LHCN-M2 (cell line): ENCODE measurements at places on chromosomes 6 and 20.
A peak's percentile ranks its signal among the peaks of the same experiment; 100 is the strongest.

DNA sequence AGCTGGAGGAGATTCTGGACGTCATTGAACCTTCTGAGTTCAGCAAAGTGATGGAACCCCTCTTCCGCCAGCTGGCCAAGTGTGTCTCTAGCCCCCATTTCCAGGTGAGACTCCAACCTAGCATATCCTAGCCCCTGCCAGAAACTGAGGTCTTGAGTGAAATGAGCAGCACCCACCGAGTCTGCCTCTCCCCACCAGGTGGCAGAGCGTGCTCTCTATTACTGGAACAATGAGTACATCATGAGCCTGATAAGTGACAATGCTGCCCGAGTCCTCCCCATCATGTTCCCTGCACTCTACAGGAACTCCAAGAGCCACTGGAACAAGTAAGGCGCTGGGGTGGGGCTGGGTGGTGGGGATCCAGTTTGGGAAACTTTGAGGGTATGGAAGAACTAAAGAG, 4.6 kb downstream of the MEA1 start:
- DNase-seq: no peak

GRCh38 chr6:21885111-21885510, 291.6 kb downstream of the SOX4 start:
- DNase-seq: no peak

- DNase-seq: no peak
These were observed 70.1 kb upstream of the QKI start for GRCh38 chr6:163344411-163344810.

DNA sequence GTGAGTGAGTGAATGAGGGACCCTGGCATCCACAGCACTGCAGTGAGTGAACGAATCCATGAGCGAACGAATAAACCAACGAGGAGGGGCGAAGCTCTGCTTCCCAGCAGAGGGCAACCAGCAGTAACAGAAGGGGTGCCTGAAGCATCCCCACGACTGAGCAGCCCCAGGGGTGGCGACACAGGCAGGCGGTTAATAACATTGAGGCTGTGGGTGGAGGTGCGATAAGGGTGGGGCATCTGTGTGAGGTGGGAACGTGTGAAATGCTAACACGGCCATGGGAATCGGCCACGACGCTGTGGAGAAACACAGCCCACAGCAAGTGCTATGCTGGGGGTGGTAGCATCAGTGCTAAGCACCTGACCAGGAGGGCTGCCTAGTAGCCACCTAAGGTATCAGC, 75.9 kb downstream of the TAF4 start:
- DNase-seq: no peak

DNA sequence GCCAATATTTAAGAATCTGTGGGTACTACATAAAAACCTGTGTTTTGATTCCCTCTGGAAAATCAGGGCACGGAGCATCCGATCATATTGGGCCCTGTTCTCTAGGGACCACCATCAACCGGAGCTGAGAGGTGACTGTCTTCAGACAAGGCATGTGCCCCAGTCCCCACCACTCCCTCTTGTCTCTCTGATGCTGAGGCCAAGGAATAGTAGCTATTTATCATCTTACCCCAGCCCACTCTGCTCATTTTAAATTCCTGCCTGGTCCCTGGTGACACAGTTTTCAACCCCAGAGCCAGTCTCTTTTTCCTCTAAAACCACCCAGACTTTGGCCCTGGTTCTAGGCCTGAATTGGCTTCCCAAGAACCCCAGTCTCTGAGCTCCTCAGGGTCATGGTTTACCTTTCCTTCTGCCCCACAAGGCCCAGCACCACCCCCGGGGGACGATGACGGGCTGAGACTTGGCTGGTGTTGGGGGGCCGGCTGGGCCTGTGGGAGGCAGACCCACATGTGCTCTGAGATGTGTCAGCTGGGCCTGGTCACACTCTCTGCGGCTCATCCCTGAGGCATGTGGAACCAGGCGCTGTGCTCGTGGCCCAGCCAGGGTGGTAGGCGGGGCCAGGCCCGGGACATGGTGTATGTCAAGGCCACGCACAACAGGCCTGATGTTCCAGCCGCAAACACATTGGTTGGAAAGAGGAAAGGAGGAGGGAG, 114.4 kb downstream of the CEBPB start:
- DNase-seq: peak; percentile 92

DNA sequence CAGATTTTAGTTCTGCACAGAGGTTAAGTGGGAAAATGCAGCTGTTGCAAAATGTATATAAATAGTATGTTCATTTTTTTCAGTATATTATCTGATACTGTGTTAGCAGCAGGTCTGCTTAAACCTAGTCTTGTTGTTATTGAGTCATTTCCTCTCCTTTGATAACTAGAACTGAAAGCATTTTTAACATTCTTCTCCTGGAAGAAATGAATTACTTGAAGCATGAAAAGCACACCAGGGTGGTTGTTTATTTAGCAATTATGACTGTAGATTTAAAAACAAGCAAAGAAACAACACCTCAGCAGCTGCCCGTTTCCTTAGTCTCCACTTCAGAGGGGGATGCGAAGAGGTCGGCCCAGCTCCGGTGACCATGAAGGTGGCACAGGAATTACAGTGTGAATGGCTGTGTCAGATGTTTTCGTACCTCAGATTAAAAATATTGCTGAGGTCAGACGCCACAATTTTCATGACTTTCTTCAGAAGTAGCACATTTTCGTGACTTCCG, 53.5 kb downstream of the GOPC start:
- peak; percentile 79 for DNase-seq

GRCh38 chr6:106141441-106142237, 55.5 kb downstream of the PRDM1 start:
- DNase-seq: no peak

GRCh38 chr6:155778336-155778735, 322.7 kb upstream of the NOX3 start:
- peak; percentile 6 for DNase-seq

DNA sequence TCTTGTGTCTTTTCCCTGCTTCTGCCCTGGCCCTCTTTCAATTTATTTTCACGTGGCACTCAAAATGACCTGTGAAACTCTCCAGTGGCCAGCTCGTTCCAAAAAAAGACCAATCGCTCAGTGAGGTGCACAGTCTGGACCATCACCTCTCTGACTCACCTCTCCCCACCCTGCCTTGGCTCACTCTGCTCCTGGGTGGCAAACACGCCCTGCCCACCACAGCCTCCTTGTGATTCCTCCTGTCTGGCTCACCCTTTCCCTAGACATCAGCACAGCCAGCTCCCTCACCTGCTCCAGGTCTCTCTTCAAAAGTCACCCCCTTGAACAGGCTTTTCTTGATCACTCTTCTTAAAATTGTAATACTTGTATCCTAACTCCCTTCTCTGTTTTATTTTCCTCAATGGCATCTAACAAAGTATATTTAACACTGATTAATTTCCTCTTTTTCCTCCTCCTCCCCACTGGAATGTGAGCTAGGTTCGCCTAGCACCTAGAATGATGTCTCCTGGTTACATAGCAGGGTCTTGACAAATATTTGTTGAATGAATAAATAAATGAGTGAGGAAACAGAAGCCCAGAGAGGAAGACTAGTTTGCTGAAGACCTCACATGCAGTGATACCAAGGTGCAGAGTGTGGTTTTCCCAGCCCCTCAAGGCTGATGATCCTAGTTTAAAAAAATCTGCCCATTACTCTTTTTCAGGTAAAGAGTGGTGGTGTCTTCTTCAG, 109.0 kb downstream of the GJA10 start:
- DNase-seq: no peak

DNA sequence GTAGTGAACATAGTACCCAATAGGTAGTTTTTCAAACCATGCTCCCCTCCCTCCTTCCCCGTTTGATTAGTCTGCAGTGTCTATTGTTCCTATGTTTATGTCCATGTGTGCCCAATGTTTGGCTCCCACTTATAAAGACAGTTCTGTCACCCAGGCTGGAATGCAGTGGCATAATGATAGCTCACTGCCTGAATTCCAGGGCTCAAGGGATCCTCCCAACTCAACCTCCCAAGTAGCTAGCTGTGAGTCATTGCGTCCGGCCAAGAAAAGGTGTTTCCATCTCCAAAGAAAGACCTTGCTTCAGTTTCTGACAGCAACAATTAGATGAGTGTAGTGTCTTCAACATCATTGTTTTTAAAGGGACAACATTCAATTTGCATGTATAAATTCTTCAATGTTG, 131.1 kb upstream of the CEP162 start:
- peak; percentile 1 for DNase-seq

DNA sequence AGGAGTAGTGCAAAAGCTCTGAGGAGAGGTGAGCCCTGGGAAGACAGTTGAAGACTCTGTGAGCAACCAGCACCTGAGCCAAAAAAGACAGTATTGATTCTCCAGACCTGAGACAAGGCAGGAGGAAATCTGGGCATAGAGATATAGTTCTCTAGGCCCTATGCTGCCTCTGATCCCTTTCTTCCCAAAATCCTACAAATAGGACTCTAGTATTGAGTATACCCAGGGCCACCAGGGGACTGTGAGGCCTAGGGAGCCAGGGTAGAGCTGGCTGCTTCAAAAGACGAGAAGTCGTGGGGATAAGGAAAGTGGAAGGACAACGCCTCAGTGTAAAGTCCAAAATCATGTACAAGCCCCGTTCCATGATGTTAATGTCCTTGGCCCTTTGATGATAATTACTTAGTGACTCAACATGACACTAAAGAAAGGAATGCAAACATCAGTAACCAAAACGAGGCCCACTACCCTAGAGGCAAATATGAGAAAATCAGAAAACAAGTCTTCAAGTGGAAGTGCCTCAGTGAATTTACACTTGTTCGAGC, 197.3 kb upstream of the PROKR2 start:
- DNase-seq: peak; percentile 52

DNA sequence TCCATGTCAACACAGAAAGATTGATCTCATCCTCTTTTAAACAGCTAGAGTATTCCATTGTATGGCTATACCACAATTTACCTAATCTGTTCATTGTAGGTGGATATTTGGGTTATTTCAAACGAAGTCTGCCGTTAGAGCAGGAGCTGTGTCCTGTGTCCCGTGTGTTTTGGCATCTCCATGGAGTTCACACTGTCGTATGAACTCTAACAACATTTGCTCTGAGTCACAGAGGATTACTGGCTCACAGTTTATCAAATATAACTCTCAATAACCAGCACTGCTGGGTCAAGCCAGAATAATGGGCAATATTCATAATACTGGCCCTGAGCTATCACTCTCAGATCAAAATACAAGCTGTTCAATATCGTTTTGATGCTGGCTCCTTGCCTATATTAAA, 16.4 kb downstream of the TRAM2 start:
- DNase-seq: peak; percentile 76

GRCh38 chr6:100626721-100627120, 162.0 kb upstream of the SIM1 start:
- no peak for DNase-seq

GRCh38 chr6:105005451-105005850, 48.5 kb downstream of the LIN28B start:
- no peak for DNase-seq

DNA sequence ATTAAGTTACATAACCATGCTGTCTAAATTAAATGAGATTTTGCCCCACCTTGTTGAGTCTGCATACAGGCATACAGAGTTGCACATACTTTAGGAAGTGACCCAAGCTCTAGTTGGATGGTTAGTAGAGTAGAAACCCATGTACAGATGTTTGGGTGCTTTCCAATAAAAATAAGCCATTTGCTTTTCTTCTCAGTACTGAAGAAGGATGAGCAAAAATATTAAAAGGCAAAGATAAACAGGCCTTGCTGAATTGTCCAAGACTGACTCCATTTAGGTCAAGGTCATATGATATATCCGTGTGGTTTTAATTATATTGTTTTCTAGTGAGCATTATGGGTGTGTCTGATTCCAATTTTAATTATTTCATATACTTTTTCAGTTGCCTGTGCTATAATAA, 589.4 kb downstream of the RFPL4B start:
- peak; percentile 61 for DNase-seq

GRCh38 chr20:49479785-49480184, 2.7 kb downstream of the KCNB1 start:
- DNase-seq: no peak

- DNase-seq: no peak
These were observed 115.5 kb upstream of the CST7 start for GRCh38 chr20:24833592-24833991.

DNA sequence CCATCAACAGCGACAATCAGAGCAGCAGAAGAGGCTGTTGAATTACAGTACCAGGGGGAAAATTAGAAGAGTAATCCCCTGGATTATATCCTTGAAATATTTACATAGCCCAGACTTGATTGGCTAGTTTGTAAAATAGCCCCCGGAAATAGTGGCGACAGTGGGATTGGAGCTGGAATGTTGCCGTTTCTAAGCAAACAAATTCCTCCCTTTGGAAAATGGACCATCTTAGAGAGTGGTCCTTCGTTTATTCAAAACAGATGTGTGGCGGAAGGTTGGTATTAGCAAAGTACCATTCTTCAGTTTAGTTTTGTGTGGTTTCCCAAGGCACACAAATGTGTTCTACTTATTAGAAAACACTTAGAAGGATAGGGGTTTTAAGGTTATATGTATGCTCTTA, 4.5 kb upstream of the EPB41L2 start:
- DNase-seq: no peak

DNA sequence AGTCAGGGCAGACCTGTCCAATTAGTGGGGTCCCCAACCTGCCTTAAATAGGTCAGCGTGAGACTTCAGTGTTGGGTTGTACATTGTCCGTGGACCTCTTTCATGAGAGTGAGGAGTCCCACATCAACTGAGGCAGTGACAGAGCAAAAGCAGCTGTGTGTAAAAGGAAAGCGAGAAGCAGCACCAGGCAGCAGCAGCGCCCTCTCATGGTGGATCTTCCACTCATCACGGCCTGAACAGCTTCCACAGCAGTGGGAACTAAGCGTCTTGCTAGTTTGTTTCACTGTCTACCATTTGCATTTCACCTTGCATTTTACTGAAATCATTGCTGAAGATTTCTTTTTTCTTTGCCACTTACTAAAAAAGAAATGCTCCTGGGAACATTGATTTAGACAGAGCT, 333.8 kb downstream of the PKHD1 start:
- DNase-seq: no peak

DNA sequence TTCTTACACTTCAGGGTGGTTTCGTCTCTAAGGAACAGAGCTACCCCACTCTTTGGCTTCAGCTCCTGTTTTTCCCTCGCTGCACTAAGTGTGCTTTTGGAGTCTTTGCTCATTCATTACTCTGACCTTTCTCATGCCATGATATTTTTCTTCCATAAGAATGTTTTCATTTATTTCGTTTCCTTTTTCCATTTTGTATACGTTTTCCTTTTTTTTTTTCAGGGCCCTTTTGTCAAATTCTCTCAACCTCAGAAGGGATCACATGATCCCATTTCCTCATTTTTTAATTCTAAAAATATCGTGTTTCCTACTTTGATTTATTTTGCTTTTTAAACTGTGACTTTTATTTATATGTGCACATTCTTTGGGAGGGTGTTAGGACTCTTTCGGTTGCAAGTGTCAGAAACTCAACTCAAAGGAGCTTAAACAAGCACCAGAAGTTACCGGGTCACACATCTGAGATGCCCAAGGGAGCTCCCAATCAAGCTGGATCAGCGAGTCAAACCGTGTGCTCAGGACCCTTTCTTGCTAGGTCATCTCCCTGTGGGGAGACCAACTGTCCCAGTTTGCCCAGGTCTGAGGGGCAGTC, 40.6 kb downstream of the GCNT2 start:
- DNase-seq: no peak

GRCh38 chr20:56426926-56427325, 14.9 kb downstream of the CASS4 start:
- no peak for DNase-seq
